ENCODE measurements at places on chromosomes 1 and 21. TPM values are rescaled to one million over a fixed set of nuclear protein-coding genes. Genes with fewer than 3 reads are reported as not detected.

DNA sequence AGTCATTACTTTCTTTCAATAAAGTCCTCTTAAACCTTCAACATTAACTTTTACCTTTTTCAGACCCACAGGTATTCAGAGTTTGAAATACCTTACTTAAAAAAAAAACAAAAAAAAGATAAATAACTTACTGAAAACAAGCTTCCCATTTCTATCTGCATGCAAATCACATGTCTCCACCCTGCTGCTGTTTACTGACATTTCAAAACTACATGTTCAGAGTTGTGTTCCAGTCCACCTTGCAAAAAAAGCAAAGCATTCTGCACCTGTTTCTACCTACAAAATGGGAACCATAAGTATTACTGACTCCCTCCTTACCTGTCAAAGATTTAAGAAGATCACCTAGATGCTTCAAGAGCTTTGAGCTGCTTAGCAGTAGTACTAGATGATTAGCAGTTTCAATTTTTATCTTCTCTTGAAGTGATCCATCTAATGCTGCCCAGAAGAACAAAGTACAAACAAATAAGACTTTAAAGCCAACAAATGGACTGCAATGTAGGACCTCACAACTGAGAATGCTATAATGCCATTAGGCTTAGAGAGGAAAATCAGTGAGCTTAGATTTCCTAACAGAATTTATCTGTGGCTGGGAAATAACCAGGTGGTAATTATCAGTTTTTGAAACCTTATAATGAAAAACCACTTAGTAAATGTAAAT, 61.2 kb downstream of the ANKRD13C start:
- no peak for DNase-seq

Gene RNU1-2
- total RNA-seq: not detected

- DNase-seq: no peak
These were observed 33.0 kb downstream of the MAB21L3 start for GRCh38 chr1:116144151-116144550.

DNA sequence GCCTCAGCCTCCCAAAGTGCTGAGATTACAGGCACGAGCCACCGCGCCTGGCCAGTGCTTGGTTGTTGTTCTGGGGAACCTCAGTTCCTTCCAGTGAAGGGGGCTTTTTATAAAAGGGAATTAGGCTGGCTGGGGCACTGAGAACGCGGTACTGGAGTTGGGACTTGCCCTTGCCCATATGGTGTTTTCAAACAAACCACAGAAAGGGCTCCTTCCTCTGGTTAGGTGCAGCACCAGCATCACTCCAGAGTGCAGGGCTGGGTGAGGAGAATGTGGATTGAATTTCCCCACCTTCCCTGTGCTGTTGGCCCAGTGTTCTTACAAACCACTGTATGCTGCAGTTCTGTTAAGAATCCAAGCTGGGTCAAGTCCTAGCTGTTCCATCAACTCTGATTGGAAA, 5.3 kb downstream of the MAN1C1 start:
- DNase-seq: no peak

Gene CYP4B1
- not detected for total RNA-seq

DNA sequence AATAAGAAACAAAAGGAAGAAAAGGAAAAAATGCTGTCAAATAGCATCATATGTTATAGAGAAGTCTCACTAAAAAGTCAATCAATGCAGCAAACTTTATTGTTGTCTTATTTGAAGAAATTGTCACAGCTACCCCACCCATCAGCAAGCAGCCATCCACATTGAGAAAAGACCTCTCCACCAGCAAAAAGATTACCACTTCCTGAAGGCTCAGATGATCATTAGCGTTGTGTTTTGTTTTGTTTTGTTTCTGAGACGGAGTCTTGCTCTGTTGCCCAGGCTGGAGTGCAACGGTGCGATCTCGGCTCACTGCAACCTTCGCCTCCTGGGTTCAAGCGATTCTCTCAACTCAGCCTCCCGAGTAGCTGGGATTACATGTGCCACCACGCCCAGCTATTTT, 29.0 kb downstream of the ATP2B4 start:
- DNase-seq: no peak

DNA sequence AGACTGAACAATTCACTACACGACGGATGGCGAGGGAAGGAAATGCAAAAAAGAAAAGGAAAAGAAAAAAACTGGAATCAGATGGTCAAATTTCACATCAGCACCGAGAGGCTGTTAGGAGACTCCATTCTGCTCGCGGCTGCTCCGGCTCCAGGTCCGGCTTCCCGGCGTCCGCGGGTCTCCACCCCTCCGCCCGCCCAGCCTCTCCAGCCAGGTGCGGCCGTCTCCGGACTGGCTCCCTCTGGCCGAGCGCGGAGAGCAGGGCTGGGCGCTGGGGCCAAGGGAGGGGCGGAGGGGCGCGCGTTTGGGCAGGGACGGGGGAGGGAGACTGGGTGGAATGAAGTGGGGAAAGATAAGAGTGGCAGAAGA, 332 bp downstream of the KCNJ6 start:
- peak; percentile 35 for DNase-seq

- DNase-seq: no peak
These were observed 8.5 kb downstream of the TMEM9 start for GRCh38 chr1:201145816-201146215.

DNA sequence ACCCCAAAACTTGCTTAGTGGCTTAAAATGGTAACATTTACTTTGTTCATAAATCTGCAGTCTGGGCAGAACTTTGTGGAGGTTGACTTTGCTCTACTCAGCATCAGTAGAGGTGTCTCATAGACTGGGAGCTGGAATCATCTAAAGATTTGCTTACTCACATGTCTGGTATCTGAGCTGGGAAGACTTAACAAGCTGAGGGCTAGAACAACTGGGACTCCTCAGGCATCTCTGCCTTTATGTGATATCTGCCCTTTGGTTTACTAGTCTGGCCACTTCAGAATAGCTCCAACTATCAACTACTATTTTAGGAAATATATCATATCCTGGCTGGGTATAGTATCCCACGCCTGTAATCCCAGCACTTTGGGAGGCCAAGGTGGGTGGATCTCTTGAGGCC, 82.5 kb downstream of the C4BPA start:
- peak; percentile 67 for DNase-seq

Gene COA6
- total RNA-seq: 63.8 TPM

DNA sequence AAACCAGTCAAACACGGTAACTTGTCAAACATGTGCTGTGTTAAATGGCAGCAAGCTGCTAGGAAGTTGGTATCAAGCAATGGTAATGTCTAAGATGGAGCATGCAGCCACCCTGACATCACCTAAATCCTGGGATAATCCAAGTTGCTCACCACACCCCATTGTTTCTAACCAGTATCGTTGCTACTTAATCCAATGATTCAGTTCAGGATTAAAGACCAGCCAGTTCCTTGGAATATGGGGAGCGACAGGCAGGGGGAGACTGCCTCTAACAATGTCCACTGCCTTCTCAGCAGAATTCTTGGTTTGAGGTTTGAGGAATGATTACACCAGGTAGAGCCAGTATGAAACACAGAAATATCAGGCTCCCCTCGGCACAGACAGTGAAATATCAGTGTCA, 122.1 kb upstream of the IFFO2 start:
- no peak for DNase-seq

Gene SLC1A7
- total RNA-seq: not detected

GRCh38 chr1:165829888-165830287, 2.5 kb downstream of the UCK2 start:
- DNase-seq: no peak

Gene TMCC2
- 0.69 TPM for total RNA-seq

Gene DIO1
- not detected for total RNA-seq

- DNase-seq: no peak
These were observed 6.8 kb downstream of the SH2D2A start for GRCh38 chr1:156809711-156810366.

Gene RIIAD1
- total RNA-seq: not detected

DNA sequence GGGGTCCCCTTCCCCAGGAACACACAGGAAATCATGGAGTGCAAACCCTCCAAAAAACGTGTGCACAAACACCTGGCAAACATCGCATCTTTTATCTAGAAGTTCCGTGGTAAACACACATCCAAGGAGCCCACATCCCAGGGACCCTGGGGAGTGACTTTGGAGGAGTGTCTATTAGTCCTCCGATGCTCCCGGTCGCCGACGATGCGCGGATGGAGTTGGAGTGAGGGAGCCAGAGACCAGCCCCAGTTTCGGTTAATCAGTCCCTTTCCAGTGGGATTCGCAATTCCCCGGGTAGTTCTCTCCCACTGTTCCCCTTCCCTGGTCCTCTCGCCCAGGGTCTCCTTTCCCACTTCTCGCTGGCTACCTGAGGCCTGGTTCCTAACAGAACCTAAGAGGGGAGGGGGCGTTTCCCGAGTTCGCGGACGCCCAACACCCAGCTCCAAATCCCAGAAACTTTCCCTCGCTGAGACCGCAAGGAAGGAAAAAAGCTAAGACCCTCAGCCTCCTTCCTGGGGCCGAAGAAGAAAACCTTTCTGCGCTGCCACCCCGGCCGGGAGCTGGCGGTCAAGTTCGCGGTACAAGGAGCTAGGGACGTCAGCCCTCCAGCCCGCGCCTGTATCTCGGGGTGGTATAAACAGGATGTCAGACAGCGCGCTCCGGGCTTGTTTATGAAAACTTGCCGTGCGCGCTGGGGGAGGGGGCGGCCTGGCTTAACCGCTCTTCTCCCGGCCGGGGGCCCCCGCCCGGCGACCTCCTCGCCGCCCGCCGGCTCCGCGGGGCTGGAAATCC, 787 bp downstream of the JAK1 start:
- peak; percentile 77 for DNase-seq

Gene TFAP2E
- not detected for total RNA-seq

Gene EPHB2
- total RNA-seq: 26.7 TPM

- DNase-seq: no peak
These were observed 42.0 kb upstream of the LDLRAP1 start for GRCh38 chr1:25501235-25502058.

Gene YOD1
- 6.0 TPM for total RNA-seq

DNA sequence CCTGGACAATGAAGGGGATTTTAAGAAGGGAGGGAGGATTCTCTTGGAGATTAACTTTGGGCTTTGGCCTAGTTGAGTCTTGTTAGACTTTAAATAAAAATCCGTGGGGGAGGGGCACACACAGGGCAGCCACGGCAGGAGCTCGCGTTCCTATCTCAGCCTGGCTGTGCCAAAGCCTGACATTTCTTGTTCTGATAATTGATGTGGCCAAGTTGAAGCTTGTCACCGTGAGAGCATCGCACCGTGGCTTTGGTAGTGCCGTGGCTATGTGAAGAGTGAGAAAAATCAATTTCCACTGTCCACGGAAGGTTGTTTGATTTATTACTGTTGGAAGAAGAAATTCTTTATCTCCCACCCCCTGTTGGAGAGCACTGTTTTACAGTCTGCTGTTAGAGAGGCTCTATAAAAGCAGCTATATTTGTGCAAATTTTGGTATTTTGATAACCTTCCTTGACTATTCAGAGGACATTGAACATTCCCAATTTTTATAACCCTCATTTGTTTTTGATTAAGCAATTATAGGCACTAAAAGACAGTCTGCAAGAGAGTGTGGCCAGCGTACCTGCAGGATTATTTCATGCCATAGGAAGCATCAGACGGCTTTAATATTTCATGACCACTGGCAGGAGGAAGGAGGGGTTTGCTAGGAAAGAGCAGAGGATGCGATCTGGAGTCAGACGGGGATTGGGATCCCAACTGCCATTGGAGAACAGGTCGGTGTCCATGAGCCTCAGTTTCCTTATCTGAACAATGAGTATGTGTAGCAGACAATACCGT, 160.7 kb downstream of the KAZN start:
- DNase-seq: no peak

Gene ADAMTS4
- total RNA-seq: 0.39 TPM

Gene FAM43B
- total RNA-seq: 3.5 TPM

DNA sequence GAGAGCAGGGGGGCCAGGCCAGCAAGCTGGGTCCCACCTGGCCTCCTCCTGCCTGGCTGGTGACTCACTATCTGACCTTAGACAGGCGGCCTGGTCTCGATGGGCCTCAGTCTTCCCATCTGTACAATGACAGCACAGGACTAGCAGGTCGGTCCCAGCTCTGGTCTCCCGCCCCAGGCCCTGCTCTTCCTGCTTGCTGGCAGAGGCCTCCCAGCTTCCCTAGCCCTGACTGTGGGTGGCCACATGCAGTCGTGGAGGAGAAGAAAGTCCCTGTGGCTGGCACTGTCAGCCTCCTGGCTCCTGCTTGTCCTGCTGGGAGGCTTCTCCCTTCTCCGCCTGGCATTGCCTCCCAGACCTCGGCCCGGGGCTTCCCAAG, 817 bp downstream of the EXTL1 start:
- no peak for DNase-seq

DNA sequence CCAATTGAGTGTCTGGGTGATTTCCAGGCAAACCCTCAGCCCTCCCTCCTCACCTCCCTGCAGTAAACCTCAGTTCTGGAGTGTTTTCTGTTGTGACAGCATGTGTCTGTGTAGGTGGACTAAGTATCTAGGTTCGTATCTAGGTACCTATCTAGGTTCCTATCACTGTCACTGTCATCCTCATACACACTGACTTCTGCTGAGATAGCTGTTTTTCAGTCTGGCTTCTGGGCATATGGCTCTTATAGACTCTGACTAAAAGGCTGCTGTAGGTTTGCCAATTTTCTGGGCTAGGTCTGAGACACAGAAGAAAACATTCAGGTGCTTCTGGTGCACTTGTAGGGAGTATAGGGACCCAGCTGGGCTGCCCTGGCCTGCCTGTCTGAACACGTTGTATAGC, 8.1 kb upstream of the TRIM67 start:
- DNase-seq: no peak

GRCh38 chr1:108532730-108533129, 27.2 kb upstream of the EEIG2 start:
- DNase-seq: no peak

DNA sequence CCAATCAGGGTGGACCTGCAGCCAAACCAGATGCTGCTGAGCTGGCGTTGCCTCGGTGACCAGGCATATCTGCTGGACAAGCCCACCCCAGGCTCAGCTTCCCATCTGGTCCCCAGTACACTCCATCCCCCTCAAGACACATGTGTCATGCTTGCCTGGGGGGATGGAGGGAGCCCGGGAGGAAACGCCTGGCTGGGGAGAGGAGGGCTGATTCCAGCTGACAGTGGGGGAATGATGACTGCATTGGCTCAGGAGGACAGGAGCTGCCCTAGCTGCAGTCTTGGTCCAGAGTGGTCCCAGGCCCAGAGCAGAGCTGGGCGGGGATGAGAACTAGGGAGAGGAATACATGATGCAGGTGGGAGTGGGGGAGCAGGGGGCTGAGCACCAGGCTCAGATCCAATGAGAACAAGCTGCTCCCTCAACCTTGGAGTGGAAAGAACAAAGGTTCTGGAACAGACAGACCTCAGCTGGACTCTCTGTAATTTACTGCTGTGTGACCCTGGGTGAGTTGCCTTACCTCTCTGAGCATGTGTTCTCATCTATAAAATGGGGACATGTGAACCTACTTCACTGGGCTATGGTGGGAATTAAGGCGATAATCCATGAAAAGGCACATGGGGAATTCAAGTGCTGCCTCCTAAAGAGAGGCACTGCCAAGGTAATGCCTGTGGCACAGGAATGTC, 23.1 kb upstream of the ECE1 start:
- peak; percentile 71 for DNase-seq

- DNase-seq: no peak
These were observed 2.1 kb downstream of the ZFP69 start for GRCh38 chr1:40479156-40479555.

Gene NHLH1
- not detected for total RNA-seq

Gene UBR4
- 40.0 TPM for total RNA-seq

All from M059J (cell line).